ENCODE measurements at places on chromosomes 13 and 19. TPM values are rescaled to one million over a fixed set of nuclear protein-coding genes. Genes with fewer than 3 reads are reported as not detected.

LILRA5 gene
- total RNA-seq: not detected

- H3K4me3 ChIP-seq: no peak overlapping the region
- no peaks in the 10 kb centered on the region for H3K36me3 ChIP-seq
- H3K27me3 ChIP-seq: no peaks in the 10 kb centered on the region
- H3K4me1 ChIP-seq: no peaks in the 10 kb centered on the region
- no peak overlapping the region for H3K27ac ChIP-seq
These were observed 21.8 kb downstream of the CCNA1 start for GRCh38 chr13:36454121-36454520.

- no peaks in the 10 kb centered on the region for H3K4me1 ChIP-seq
- H3K36me3 ChIP-seq: no peaks in the 10 kb centered on the region
- no peak overlapping the region for H3K27ac ChIP-seq
- no peak for DNase-seq
- no peaks in the 10 kb centered on the region for H3K27me3 ChIP-seq
These were observed 174.3 kb upstream of the NBEA start for GRCh38 chr13:34767778-34768177.

FAM98C gene
- total RNA-seq: 44.1 TPM

SMIM17 gene
- not detected for total RNA-seq

- DNase-seq: no peak
- H3K36me3 ChIP-seq: no peaks in the 10 kb centered on the region
- no peak overlapping the region for H3K27ac ChIP-seq
- H3K27me3 ChIP-seq: no peaks in the 10 kb centered on the region
These were observed 294.1 kb downstream of the KCNRG start for GRCh38 chr13:50309318-50309717.

- H3K27me3 ChIP-seq: no peaks in the 10 kb centered on the region
- H3K4me3 ChIP-seq: no peak overlapping the region
- no peak for DNase-seq
- no peaks in the 10 kb centered on the region for H3K36me3 ChIP-seq
- no peaks in the 10 kb centered on the region for H3K4me1 ChIP-seq
These were observed 198.4 kb downstream of the POU4F1 start for GRCh38 chr13:78404846-78405360.
